Tongue (tissue), 3 donors: ENCODE measurements at places on chromosomes 1 and 21. TPM values are rescaled to one million over a fixed set of nuclear protein-coding genes. Genes with fewer than 3 reads are reported as not detected.
A peak's percentile ranks its signal among the peaks of the same experiment; 100 is the strongest.

DNA sequence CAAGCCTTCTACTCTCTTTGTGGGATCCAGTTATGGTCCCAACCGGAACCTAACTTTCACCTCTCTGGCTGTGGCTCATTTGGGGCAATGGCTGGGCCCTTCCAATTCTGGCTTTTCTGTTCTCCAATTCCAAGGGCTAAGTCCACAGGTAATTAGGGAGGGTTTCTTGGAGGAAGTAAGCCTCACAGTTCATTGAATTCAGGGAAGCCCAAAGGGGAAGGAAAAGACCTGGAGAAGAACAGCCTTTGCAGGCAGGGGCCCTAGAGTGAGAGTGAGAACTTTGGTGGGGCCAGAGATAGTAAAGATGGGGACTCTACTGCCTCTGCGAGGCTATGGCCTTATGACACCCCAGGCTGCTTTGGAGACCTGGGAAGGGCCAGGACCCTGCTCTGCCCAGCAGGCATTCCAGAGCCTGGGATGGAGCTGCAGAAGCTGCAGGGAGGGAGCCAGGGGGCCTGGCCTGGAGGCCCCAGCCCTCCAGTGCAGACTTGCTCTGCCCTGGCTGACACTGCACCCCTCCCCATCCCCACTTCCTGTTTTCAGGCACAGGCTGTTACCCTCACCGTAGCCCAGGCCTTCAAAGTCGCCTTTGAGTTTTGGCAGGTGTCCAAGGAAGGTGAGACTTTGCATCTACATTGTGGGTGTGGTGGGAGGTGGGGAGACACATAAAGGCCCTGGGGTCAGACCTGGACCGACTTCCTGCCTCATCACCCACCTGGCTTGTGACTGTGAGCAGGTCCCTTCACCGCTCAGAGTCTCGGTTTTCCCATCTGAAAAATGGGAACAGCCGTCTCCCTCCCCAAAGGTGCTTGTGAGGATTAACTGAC is 18.9 kb downstream of the LDLRAP1 start:
- DNase-seq = no peak

- no peak for DNase-seq
These were observed 71.7 kb downstream of the EDEM3 start for GRCh38 chr1:184682956-184683355.

GRCh38 chr1:236269439-236269838 is 12.3 kb downstream of the ERO1B start:
- DNase-seq = no peak

- peak; percentile 93 for DNase-seq
These were observed at the start of gene TGFB2 for GRCh38 chr1:218344814-218345672. TGFB2 (plus strand) TSS chr1:218345336; CDS start chr1:218346702, 1,366 bp downstream.

GBP2 gene
- total RNA-seq = 11.8 TPM

DNA sequence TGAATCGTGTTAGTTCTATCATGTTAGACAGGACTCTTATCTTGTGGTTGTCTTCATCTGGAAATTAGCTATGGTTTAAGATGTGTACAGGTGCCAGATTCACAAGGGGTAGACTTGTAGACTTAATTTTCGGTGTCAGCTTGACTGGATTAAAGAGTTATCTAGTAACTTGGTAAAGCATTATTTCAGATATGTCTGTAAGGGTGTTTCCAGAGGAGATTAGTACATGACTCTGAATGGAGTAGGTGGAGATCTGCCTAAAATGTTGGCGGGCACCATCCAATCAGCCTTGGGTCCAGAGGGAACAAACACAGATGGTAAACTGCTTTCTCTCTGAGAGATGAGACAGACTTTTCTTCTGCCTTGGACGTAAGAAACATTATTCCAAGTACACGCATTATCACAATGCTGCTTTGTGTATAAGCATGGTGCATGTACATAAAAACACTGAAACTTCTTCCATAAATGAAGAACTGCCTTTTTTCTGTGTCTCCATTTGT is 434.6 kb downstream of the SMYD3 start:
- DNase-seq = no peak
